ENCODE measurements at places on chromosomes 2 and 18.

GRCh38 chr18:70021043-70021442, 73.4 kb upstream of the CD226 start:
- no peak for DNase-seq

DNA sequence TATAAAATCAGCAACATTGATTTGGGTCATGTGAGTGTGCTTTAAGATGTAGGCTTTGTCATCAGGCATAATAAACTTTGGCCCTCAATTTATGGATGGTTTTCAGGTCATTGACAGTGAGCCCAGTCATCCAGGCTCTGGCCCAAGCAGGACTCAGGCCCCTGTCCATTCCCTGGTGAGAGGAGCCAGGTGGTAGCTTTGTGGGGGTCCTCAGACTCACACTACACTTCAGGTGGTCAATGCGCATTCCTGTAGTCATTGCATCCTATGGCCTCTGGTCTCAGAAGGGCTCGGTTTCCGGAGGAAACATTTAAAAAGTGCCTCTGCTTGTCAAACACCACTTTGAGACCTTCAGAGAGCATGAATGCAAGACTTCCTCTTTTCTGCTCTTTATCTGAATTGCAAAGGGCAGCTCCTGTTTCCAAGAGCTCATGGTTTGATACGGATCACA, 20.2 kb downstream of the LGALSL start:
- DNase-seq = no peak

DNA sequence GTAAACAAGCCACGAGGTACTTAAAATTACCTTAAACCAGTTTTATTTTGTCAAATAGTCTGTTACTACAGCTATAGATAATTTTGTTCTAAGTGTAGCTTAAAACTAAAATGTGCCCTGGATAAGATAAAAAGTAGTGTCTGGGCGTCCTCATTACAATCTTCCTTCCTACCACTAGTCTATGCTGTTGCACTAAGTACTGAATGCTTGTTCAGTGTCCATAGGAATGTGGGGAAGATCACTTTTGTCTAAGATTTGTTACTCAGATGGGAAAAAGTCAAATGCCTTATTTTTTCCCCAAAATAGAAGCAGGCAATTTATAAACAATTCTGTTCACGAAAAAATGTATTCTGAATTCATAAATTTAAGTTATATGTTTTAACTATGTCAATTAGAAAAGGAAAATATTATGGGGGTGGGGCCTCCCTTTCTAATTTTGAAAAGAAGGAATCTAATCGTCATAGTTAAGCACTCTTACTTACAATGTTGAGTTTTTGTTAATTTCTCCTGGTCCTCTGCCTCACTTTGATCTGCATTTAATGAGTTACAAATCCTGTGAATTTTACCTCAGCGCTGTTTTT, 140.4 kb upstream of the VRK2 start:
- no peak for DNase-seq

GRCh38 chr2:63497576-63497975, 90.7 kb downstream of the WDPCP start:
- no peak for DNase-seq
